ENCODE measurements at places on chromosomes 3 and 15. TPM values are rescaled to one million over a fixed set of nuclear protein-coding genes. Genes with fewer than 3 reads are reported as not detected.

The LARP6 gene
- 69.3 TPM for total RNA-seq

The MTHFS gene
- 12.0 TPM for total RNA-seq

The MRAS gene
- 25.1 TPM for total RNA-seq

The CIDEC gene
- not detected for total RNA-seq

The TRAT1 gene
- total RNA-seq: not detected

The SIDT1 gene
- 0.13 TPM for total RNA-seq

The IL5RA gene
- total RNA-seq: not detected

The TNFSF10 gene
- 2.7 TPM for total RNA-seq

The DIPK2A gene
- 28.3 TPM for total RNA-seq

The ILDR1 gene
- total RNA-seq: not detected

The CLDN18 gene
- not detected for total RNA-seq

All from epithelial cell of alveolus of lung (primary cell).